K562 (cell line): ENCODE measurements at places on chromosomes 4 and X.

DNA sequence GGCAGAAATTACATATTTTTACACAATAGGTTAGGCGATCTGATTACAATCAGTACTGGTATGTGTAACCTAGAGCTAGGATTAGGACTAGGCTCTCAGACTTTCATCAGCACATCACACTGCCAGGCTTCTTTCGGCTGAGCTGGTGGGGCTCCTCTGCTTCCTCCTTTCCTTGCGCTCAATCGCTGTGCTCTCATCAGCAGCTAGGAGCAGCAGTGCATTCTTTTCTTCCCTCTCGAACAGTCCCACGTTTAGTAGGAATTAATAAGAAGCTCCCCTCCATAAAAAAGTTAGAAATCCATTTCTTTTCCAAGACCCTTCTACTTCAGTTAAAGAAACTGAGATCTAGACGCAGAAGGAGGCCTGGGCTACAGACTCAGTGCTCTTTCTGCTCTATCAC, 350.4 kb downstream of the SPRY1 start:
- no peak for DNase-seq

DNA sequence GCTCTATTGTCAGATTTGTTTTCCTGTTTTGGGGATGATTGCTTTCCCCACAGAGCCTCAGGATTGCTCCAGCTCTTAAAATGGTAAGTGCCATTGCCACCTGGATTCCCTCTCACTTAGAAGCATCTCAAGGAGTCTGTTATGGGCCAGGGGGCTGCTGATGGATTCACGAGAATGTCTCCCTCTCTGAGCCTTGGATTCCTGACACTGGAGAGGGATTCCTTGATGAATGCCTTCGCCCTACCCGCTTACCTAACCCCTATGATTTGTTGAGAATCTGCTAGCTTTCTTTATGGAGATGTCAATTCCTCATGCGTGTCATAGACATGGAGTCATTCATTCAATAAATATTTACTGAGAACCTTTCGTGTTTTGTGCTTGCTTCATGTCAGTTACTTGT, 36.9 kb upstream of the TENM3 start:
- DNase-seq: no peak

DNA sequence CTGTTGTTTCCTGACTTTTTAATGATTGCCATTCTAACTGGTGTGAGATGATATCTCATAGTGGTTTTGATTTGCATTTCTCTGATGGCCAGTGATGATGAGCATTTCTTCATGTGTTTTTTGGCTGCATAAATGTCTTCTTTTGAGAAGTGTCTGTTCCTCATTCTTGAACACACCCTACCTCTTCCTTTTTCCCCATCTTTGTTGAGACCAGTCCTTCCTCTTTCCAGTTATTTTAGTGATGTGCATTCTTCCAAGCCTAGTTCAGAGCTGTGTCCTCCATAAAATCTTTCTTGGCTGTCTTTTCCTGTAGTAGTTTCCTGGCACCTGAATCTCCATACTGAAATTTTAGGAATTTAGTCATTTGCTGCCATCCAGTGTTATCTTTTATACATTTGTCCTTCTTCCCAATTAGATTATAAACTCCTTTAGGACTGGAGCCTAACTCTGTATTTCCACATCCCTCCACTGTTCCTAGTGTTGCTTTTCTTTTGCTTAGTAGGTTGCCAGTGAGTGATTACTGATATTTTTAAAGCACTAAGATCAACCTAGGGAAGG, 11.4 kb downstream of the FHIP1A start:
- no peak for DNase-seq

- no peak for DNase-seq
These were observed 273.5 kb downstream of the DACH2 start for GRCh38 chrX:86421771-86422170.

DNA sequence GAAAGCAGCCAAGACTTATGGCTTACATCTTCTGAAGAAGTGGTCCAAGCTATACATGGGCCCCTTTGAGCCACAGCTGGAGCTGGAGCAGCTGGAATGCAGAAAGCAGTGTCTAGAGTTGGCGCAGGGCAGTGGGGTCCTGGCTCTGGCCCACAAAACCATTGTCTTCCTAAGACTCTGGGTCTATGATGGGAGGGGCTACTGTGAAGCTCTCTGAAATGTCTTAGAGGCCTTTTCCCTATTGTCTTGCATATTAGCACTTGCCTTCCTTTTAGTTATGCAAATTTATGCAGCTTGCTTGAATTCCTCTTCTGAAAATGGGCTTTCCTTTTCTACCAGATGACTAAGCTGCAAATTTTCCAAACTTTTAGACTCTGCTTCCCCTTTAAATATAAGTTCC, 15.3 kb downstream of the NPY1R start:
- DNase-seq: no peak

DNA sequence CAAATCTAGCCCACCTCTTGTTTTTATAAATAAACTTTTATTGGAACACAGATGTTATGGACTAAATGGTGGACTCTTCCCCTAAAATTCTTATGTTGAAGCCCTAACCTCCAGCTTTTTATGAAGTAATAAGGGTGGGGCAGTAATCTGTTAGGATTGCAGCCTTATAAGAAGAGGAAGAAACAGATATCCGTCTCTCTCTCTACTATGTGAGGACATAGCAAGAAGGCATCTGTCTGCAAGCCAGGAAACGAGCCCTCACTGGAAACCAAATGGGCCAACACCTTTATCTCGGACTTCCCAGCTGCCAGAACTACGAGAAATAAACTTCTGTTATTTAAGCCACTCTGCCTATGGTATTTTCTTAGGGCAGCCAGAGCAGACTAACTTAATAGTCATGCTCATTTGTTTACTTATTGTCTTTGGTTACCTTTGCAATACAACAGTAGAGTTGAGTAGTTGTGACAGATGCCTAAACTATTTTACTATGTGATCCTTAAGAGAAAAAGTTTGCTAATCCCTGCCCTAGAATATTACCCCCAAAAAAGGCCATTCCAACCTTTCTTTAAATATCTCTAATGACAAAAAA, 67.4 kb downstream of the MANBA start:
- no peak for DNase-seq

- no peak for DNase-seq
These were observed 1177.9 kb downstream of the ARAP2 start for GRCh38 chr4:35066406-35066805.

DNA sequence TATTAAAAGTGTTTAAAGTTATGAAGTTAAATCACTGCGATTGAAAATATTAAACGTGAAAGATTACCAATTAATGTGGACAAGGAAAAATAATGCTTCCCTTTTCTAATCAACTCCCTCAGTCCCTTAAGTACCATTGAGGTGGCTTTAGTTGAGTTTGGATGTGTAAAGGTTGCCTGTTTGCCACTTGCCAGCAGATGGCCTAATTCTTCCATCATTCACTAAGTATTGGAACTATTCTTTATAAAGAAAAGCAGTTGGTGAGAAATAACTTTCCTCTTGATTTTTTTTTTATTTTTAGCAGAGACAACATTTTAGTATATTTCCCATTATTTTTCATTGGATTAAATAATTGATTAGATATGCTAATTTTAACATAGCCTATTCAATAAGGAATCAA, 295.9 kb upstream of the TACR3 start:
- DNase-seq: no peak

DNA sequence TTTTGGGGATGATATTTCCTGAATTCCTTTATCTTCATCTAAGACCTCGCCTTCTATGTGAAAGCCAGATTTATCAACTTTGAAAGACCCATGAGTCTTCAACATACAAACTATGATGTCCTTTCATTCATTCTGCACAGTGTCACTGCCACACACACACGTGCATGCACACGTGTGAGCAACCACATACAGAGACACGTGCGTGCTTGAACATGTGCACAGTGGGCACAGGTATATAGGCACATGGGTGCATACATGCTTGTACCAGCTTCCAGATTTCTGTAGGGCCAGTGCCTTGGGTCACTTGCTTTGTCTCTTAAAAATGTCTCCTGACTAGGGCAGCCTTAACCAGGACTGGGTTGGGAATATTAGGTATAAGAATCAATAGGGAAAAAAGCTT, 49.1 kb upstream of the RBPJ start:
- no peak for DNase-seq

- DNase-seq: no peak
These were observed 692 bp upstream of the SLC9A7 start for GRCh38 chrX:46759645-46759974.

- no peak for DNase-seq
These were observed 623.9 kb downstream of the BCOR start for GRCh38 chrX:39473812-39474211.

GRCh38 chrX:100424012-100424411, 13.9 kb upstream of the PCDH19 start:
- no peak for DNase-seq

GRCh38 chr4:145565328-145565727, 53.9 kb upstream of the MMAA start:
- DNase-seq: no peak

DNA sequence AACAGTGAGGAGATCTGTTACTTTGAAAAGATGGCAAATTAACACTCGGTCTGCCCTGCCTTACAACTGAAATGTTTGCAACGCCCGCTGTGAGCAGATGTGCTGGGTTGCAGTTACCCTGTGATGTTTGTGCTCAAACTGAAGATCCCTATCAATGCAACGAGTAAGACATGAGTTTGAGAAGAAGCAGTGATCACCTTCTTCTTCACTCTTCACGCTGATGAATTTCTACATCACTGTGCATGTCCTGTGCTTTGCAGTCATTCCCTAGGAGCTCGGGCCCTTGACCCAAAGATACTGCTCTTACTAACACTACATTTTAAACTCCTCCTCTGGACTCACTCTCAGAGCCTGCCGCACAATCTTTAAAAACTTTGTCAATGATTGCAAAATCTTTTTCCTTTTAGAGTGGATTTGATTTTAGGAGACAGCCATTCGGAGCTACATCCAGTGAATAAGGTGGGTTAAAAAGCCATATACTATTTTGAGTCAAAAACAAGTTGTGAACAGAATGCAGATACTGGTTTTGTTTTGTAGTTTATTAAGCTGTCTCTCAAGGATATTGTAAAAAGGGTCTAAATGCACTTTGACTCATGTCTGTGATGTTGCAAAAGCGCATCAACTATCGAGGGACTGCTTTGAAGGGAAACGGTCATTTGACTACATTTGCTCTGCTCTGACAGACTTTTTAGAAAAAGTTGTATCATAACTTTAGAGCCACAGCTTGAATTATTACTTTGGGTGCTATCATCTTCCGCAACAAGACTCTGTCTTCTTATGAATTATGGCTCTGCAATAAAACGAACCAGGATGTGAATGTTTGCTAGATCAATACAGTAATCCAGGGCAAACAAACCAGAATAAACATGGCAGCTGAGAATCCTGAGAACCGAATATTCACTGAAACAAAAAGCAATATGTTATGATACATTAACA, 5.7 kb upstream of the RHOH start:
- no peak for DNase-seq

DNA sequence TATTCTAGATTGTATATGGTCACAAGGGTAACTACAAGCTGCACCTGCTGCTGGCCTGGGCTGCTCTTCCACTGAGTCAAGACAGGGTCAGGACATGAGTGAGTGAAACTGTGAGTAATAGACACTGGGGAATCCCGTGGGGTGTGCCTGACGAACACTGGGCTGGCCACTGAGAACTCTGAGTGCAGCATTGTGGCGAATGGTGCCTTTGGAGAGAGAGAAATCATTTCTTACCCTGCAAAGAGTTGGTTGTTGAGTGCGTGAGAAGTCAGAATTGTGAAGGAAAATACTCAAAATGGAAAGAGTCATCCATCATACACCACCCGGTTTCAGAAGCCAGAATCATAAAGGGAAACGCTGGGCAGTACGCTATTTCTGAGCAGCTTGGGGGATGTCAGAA, 43.1 kb upstream of the LSM6 start:
- DNase-seq: no peak

DNA sequence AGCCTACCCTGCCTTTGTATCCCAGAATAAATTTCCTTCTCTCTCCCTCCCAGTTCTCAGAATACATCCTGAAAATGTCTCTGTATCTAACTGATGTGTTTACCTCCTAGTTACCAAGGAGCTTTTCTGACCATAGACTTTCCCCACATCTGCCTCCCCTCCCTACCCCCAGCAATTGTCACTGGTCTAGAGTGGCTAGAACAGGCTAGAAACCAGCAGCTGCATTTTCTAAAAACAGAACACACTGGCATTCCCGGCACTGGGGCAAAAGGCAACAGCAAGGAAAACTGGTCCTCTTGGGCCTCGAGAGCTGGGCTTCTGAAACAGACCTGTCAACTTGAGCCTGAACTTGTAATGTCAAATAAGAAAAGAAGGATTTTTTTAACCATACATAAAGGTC, 16.4 kb downstream of the TASL start:
- no peak for DNase-seq

- DNase-seq: no peak
These were observed 102.2 kb upstream of the NKX1-1 start for GRCh38 chr4:1508161-1509160.

- DNase-seq: peak; percentile 15
These were observed 94.4 kb downstream of the SOWAHB start for GRCh38 chr4:76803522-76803921.

GRCh38 chrX:134374294-134374693, 85.7 kb upstream of the HPRT1 start:
- no peak for DNase-seq

GRCh38 chr4:911871-912490, 20.1 kb downstream of the GAK start:
- no peak for DNase-seq
